Pancreas (tissue), 10 donors: ENCODE measurements at places on chromosomes 1 and 21. TPM values are rescaled to one million over a fixed set of nuclear protein-coding genes. Genes with fewer than 3 reads are reported as not detected.

The AMY1C gene
- not detected for polyA plus RNA-seq

The GLMP gene
- 32.5 TPM for polyA plus RNA-seq

The ZNF683 gene
- 0.40 TPM for polyA plus RNA-seq

The PPM1J gene
- 1.1 TPM for polyA plus RNA-seq

The SPOCD1 gene
- not detected for polyA plus RNA-seq

The LCE1A gene
- polyA plus RNA-seq: not detected

The MEAF6 gene
- polyA plus RNA-seq: 59.8 TPM

The MAB21L3 gene
- polyA plus RNA-seq: not detected

The TIE1 gene
- 6.9 TPM for polyA plus RNA-seq

The LRRC53 gene
- polyA plus RNA-seq: not detected

The CYYR1 gene
- 4.3 TPM for polyA plus RNA-seq

The MYBPHL gene
- polyA plus RNA-seq: 1.1 TPM

DNA sequence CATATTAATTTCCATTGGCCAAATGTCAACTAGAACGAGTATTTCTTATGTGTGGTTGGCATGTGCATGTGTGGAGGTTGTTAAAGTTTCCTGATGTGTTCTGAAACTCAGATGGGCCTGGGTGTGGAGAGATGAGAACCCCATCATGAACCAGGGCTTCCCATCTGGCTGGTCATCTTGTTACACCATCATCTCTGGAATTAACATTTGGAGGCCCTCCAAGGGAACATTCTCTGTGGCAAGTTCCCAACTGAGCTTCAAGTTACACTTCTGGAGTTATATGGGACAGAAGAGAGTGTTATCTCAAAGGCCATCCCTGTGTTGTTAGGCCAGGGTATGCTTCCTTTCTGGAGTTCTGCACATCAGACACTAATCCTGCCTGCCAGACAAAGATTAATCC, 183.6 kb downstream of the TTLL7 start:
- DNase-seq: no peak

- no peak for DNase-seq
Observed at GRCh38 chr1:45015683-45016082, 3.6 kb downstream of the UROD start.

GRCh38 chr1:17207540-17207939, 2.6 kb downstream of the PADI1 start:
- DNase-seq: no peak

DNA sequence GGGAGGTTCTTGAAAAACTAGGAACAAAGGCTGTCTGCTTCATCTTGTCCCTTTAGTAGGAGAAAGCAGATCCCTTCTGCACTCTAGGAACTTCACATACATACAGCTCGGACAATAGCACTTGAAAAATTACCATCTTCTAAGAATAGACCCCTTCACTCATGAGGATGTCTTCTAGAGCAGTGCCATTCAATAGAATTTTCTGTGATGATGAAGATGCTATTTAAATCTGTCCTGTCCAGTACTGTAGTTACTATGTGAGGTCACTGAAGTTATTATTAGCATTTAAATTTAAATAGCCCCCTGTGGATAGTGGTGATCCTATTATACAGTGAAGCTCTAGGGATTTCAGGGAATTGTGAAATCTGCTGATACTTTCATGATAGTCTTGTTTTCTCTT, 46.4 kb upstream of the RAB3GAP2 start:
- DNase-seq: no peak

DNA sequence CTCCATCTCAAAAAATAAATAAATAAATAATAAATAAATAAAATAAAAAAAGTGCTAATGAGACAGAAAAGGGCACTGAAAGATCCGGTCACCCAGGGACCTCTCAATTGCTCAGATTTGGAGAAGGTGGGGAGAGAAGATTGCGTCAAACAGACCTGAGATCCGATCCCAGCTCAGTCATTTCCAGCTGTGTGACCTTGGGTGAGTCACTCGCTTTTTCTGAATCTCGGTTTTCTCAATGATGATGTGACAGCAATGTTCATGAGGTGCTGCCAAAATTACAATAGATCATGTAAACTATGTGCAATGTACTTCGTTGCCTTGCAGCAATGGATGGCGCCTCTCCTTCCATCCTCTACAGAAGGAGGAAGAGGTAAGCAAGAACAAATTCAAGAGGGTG, 11.1 kb upstream of the MEF2D start:
- DNase-seq: no peak

DNA sequence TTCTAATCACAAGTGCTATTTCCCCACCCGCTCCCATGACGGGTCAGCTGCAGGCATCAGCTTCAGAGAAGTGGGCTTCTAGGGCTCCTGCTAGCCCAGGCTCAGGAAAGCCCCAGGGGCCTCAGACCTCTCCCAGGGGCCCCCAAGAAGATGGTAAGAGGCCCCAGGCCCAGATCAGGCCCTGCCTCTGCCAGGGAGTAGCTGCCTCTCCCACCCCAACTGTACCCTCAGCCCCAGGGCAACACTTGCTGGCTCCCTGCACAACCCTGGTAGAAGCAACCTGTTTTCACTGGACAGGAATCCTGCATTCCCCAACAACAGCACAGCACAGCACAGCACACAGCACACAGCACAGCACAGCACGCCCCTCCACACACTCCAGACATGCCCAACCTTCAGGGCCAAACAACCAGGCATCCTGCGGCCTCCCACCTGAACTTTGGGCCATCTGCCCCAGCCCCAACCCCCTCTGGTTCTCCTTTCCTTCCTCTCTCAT, 6.5 kb downstream of the BLACAT1 start:
- no peak for DNase-seq

DNA sequence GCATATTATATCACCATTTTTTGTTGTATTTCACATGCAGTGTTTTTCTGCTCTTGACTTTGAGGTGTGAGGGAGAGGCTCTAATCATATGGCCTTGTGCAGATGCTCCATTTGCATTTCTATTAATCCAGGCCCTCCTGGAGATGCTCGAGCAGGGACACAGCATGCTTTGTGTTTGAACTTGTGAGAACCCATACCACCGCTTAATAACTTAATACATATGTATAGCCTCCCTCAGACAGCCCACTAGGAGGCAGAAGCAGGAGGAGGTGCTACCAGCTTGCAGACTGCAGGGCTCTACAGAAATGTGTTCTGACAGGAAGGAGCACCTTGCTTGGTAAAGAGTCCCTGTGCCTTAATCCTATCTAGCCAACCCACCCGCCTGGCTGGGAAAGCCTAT, 155.2 kb downstream of the BARHL2 start:
- DNase-seq: no peak

- DNase-seq: no peak
Observed at GRCh38 chr1:14733048-14733778, 134.7 kb downstream of the KAZN start.

DNA sequence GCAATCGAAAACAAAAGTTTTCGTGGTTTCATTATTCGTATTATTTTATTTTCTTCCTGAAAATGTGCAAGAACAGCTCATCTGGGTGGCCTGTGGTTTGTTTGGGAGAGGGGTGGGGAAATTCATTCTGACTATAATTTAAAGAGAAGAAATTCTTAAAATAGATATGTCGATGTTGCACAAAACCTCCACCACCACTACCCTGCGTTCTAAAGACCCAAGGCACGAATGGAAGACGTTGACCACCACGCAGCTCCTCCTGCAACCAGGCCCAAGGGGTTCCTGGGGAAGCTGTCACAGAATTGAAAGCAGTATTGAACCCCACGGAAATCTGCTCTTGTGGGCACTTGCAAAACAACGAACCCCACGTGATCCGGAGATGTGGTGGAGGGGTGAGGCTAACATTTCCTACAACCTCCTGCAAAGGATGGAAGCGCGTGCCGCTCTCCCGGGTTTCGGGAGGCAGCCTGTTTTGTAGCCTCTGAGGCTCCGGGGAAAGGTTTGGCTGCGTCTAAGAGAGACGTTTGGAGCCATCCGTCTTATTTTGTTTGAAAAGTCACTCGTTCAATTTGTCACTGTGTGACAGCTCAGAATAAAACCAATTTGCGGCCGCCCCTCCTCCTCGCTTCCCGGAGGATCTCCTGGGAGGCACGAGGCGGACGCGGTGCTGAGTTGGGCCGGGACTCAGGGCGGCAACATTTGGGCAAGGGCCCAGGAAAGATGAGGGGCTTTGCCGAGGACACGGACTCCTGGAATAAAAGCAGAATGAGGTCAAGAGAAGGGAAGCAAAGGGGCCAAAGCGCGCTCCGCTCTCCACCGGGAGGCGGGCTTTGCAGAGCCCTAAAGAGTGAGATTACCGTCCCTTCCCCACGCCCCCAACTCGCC, 810 bp upstream of the HLX start:
- no peak for DNase-seq

DNA sequence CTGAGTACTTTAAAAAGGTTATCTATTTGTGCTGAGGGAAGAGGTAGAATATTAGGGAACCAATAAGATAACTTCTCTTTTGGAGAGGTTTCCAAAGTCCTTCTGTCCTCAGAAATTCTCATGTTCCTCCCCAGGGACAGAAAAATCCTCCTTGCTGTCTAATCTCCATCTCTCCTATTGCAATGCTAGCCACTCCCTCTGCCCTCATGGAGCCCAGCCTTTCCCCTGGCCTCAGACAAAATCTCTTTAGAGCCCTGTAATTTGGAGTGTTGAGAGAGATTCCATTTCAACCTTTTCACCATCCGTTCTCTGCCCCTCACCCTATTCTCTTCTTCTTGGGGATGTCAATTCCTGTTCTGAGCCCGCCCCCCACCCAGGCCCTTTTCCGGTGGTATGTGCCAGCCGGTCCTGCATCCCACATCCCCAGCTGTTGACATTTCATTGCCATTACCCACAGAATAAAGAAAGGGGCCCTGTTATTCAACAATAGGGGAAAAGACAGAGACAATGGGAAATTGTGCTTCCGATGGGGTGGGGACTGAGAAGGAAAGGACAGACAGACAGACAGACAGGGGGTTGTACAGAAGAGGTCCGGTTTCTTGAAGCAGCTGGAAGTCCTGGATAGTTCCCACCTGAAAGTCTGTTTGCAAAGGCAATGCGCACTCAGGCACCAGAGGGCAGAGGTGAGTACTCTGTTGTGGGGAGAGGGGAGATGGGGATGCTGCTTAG, at the start of gene HAPLN2:
TSS of gene HAPLN2 (plus strand) at position 563 of the 729 bp plus-strand sequence. CDS start 4,076 bp downstream, outside the sequence.
- no peak for DNase-seq

DNA sequence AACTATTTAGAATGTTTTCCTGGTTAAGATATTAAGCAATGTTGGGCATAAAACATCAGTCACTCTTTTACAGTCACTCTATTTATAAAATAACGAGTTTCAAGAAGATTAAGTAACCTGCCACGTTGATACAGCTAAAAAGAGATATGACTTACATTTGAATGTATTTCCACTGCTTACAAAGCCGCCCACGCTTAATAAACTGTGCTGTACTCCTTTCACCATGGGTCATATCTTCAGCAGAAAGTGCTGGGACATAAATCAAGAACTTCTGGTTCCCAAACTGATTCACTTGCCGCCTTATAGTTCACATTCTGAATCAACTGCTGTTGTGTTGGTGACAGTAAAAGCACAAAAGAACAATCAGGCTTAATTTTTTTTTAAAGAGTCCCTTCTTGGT, 666.7 kb downstream of the NCAM2 start:
- DNase-seq: no peak

DNA sequence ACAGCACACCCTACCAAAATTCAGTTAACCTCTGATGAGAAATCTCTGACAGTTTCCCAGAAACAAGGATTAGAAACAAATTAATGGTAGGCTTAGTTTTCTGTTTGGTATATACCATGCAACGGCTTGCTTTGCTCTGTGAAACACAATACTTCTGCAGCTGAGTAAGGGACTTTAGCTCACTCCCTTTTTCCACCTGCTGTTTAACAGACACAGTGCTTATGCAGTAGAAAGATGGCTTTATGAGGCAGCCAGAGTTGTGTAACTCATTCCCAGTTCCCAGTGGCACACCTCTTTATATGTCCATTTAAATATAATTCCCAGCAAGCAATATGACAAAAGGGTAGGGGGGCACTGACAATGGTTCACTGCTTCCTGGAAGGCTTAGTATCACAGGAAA, 124.0 kb downstream of the PIGK start:
- no peak for DNase-seq

GRCh38 chr1:43995984-43996732, 4.8 kb downstream of the CCDC24 start:
- no peak for DNase-seq

DNA sequence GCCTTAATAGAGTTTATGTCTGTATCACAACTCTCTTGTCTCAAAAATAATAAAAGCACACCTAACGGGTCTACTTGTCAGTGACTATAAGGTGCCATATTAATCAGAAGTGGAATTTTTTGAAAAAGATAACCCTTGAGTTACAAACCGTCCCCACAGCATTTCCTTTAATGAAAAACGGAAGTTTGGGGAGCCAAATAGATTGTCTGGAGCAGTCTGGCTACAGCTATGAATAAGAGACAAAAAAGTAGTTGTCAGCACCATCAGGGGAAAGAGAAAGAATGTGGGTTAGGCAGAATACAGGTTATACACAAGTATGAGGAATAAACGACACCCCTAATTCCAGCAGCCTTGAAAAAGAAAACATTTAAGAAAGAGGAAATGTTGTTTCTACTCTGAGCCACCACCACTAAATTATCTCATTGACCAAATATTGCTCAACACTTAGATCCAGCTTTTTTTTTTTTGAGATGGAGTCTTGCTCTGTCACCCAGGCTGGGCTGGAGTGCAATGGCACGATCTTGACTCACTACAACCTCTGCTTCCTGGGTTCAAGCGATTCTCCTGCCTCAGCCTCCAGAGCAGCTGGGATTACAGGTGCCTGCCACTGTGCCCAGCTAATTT, 29.4 kb upstream of the USP24 start:
- DNase-seq: no peak

DNA sequence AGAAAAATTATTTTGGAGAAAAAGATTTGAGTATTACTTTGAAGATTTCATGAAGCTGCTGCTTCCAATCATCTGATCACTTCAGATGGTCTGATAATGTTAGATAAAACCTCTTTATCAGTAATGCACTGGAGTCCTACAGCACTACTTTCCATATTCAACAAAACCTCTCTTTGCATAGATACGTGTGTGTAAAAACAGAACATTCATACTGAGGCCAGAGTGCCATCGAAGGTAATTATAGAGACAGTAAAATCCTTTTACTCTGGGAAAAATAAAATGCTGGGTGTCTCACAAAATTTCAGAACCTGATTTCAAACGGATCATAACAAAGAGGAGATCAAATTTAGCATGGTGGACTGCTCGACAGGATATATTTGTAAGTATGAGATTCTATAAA, at the start of gene RGS13:
TSS of gene RGS13 (plus strand) at position 209 of the 400 bp plus-strand sequence. CDS start 8,188 bp downstream, outside the sequence.
- no peak for DNase-seq

- peak; percentile 78 for DNase-seq
Observed at GRCh38 chr1:40036574-40036973, 4.0 kb upstream of the CAP1 start.
